Nasal cavity respiratory epithelium epithelial cell of viscerocranial mucosa (primary cell): ENCODE measurements at places on chromosomes 2 and 18. TPM values are rescaled to one million over a fixed set of nuclear protein-coding genes. Genes with fewer than 3 reads are reported as not detected.

Gene IL36RN
- total RNA-seq = 2.0 and 5.1 TPM in 2 replicates

Gene ANKRD53
- total RNA-seq = 0.07 TPM in 1 of 2 replicates, not detected in the other

Gene CHRND
- total RNA-seq = not detected in 2 replicates

Gene CDCA7
- total RNA-seq = 2.9 and 3.8 TPM in 2 replicates

Gene NAT8
- total RNA-seq = not detected in 2 replicates

Gene DOCK10
- total RNA-seq = under 0.01 and 0.14 TPM in 2 replicates

Gene RAD51AP2
- total RNA-seq = 0.34 and 0.57 TPM in 2 replicates

Gene ALLC
- not detected in 2 replicates for total RNA-seq
